Inflammatory macrophage treated with lipopolysaccharide for 4 hours (primary cell): ENCODE measurements at places on chromosomes 3 and 15.
A peak's percentile ranks its signal among the peaks of the same experiment; 100 is the strongest.

GRCh38 chr3:32109256-32109655 lies 2.8 kb downstream of the GPD1L start:
- no peak for DNase-seq

GRCh38 chr3:75110741-75111140 lies 496.3 kb upstream of the CNTN3 start:
- DNase-seq, result no peak

GRCh38 chr15:41774882-41775417 lies 666 bp downstream of the MAPKBP1 start:
- DNase-seq, result peak; percentile 65

DNA sequence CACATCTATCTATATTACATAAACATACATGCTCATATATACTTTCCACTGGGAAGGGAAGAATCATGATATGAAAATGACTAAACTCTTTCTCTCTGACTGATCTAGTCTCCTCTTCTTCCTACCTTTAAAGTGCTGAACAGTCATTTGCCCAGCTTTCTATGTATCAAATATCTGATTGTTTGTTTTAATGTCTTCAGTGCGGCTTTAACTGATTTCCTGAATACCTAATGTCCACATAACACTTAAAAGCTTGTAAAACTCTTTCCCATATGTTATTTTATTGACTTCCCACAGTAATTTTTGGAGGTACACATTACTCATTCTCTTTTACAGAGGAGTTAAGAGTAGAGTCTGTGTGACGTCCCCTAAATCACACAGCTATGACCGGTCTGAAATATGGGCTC lies 28.2 kb downstream of the CPOX start:
- DNase-seq, result peak; percentile 22

GRCh38 chr3:139265131-139266016 lies 78.4 kb upstream of the MRPS22 start:
- no peak for DNase-seq

GRCh38 chr3:112138219-112138969 lies 5.3 kb upstream of the GCSAM start:
- DNase-seq, result no peak

DNA sequence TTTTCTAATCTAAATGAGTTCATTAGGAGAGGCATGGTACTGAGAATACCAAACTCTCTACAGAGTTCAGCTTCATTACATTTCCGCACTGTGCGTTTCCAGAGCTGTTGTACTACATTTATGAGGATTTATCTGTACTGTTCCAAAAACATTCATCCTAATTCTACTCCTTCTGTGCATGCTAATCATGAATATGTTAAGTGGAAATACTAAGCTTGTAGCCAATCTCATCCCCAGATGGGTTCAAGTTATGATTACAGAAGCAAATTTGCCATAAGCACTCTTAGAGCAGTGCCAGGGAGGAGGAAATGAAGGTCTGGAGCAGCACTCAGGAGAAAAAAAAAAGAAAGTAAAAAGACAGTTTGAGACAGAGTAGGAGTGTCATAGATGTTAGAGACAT lies 544.3 kb downstream of the GBE1 start:
- DNase-seq, result no peak

DNA sequence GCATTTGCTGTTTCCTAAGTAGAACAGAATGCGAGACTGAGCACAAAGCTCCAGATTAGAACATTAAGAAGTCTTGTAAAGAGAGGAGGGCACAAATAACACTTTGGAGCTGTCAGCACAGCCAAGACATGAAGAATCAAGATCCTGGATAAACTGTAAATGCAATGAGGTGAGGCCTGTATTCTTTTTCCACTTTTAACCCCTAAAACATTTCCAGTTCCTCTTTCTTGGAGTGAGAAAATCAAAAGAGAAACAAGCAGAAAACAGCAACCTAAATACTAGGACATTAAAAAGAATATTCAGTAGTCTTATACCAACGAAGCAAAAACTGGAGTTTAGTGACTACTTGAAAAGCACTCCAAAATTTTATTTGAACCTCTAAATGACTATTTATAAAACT lies 204.3 kb downstream of the ZBTB20 start:
- no peak for DNase-seq

- DNase-seq, result no peak
These were observed 187.2 kb downstream of the TLE3 start for GRCh38 chr15:69910514-69910913.

- DNase-seq, result peak; percentile 68
These were observed 104.4 kb downstream of the FMN1 start for GRCh38 chr15:33089878-33090757.

DNA sequence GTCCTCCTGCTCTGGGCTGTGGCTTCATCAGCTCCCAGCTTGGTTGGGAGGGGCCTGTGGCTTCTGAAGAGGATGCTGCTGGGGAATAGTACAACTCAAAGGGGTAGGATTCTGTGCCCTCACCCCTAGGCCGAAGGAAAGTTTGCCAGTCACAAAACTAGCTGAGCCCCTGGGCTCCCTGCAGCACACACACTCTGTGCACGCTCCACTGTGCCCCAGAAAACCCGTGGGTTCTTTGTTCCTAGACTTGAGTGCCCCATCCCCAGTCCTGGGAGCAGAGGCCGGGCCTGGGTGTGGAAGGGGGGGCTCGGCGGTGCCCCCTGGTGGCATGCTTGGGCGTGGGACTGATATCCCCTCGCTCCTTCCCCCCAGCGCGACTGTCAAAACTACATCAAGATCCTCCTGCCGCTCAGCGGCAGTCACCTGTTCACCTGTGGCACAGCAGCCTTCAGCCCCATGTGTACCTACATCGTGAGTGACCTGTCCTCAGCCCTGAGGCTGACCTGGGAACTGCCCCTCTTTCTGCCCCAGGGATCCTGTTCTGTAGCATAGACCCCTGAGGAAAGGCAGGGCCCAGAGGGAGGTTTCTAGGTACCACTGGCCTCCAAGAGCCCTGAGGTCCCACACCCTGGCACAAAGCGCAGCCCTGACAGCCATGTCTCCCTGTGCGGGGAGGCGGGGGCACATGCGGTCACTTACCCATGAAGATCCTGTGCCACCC lies 14.2 kb downstream of the CIB1 start:
- peak; percentile 18 for DNase-seq

GRCh38 chr3:40404591-40405198 lies 17.7 kb downstream of the ENTPD3 start:
- DNase-seq, result no peak

- DNase-seq, result no peak
These were observed 30.0 kb upstream of the GMNC start for GRCh38 chr3:190892395-190892902.

DNA sequence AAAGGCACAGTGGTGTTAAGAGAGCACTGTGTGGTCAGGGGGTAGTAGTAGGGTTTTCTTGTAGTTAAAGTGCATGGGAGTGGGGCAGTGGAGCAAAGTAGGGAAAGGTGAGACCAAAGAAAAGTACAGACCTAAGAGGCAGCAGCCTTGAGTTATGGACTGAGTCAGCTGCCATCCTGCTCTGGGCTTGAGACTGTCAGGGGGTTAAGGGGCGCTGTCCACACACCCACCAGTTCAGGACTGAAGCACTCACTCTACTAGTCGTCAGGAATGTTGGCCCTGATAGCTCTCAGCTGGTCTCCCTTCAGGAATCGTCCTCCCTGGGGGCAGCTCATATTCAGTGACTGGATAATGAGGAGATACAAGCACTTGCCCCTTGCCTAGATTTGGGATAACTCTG lies 7.9 kb downstream of the CCR4 start:
- no peak for DNase-seq

DNA sequence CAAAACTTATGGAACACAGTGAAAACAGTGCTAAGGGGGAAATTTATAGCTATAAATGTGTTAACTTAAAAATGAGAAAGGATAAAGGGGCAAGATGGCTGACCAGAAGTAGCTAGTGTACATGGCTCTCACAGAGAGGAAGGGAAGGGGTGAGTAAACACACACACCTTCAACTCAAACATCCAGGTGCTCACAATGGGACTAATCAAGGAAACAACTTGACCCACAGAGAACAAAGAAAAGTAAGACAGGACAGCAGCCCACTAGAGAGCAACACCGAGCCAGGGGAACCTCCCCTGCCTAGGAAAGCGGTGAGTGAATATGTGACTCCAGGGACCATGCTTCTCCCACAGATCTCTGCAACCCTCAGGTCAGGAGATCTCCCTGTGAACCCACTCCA lies 85.0 kb upstream of the UBP1 start:
- DNase-seq, result no peak

DNA sequence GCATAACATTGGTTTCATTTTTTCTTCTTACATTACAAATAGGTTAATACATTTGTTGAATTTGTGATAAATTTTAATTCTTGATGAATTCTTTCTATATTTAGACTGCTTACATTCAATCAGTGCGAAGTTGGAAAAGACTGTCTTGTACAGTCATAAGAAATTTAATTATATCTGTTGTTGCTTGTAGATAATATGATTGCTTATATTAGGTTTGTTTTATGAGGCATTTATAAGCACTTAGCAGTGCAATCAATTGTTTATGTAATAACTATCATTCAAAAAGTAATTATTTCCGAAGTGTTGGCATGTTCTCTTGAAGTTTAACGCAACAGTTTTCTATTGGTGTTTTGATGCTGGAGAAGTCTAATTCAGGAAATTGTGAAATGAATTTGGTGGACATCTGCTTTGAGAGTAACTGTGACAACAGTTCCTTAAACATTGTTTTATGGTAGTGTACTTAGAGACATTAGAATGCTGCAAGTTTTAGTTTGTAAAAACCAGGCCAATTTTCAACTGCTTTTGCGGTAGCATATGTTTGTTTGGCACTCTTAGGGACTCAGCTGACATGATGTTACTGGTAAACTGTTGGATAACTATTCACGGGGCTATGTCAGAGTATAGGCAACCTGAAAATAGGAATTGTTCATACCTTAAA lies 99.7 kb downstream of the NAALADL2 start:
- no peak for DNase-seq

GRCh38 chr3:10627884-10628572 lies 122.6 kb upstream of the ATP2B2 start:
- DNase-seq, result no peak

- no peak for DNase-seq
These were observed 4.4 kb upstream of the ENTPD3 start for GRCh38 chr3:40382617-40382979.

GRCh38 chr15:40444736-40445135 lies 4.0 kb downstream of the BAHD1 start:
- DNase-seq, result no peak

- DNase-seq, result peak; percentile 81
These were observed 32.0 kb downstream of the FOXL2 start for GRCh38 chr3:138914870-138915502.

DNA sequence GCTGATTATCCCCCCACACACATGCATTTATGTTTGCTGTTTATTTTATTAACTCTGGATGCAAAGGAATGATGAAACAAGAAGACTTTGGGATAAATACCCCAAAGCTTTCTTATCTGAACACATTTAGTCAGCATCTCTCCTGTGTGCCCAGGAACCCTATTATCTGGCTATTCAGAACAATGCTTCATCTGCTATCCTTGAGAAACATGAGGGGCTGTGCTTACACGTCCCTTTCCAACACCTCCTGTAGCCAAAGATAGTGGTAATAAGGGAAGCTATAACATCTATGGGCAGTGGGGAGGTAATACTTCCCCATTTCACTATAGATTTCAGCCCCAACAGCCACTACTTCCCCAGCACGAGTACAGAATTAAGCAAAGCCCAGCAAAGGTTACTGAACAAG lies 94.7 kb downstream of the SSR3 start:
- DNase-seq, result peak; percentile 44

DNA sequence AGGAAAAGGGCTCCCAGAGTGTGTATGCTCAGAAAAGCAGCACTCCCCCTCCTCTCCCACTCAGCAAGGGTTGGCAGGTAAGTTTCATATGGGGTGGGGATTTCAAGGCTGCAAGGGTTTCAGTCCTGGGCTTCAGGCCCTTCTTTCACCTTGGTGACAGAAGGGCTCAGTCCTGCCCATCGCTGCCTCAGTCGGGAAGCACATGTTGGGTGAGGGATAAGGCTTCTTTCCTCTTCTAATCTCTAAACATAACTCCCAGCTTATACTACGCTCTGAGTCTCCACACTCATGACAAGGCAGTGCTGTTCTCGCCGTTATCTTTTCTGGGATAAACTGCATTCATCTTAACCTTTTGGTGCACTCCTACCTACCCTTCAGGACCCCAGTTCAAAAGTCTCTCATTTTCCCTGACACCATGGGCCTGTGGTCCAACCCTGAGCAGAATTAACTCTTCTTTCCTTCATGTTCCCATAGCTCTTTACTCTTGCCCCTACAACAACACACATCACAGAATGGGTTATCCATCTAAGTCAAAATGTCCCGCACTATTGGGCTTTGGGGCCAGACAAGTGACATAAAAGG lies 17.0 kb downstream of the RAB43 start:
- DNase-seq, result no peak

- DNase-seq, result no peak
These were observed 4.7 kb downstream of the SYNM start for GRCh38 chr15:99109555-99110021.

DNA sequence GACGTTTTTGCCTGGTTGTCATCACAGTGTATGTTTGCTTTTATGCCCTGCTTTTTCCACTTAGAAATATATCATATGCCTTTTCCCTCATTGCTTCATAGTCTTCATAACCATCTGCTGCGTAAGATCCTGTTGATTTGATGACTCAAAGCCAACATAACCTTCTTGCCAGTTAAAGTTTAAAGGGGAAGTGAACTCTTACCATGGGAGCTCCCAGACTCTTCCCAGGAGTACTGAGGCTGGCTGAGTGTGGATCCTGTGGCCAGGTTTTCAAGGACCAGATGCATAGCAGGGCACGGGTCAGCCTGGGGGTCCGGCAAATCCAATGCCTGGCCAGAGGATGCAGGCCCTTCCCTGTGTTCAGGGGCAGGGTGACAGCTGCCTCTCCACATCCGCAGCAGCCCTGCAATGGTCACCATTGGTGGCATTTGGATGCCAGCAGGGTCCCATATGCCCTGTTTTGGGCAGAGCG lies 42.0 kb upstream of the SACM1L start:
- DNase-seq, result peak; percentile 95

DNA sequence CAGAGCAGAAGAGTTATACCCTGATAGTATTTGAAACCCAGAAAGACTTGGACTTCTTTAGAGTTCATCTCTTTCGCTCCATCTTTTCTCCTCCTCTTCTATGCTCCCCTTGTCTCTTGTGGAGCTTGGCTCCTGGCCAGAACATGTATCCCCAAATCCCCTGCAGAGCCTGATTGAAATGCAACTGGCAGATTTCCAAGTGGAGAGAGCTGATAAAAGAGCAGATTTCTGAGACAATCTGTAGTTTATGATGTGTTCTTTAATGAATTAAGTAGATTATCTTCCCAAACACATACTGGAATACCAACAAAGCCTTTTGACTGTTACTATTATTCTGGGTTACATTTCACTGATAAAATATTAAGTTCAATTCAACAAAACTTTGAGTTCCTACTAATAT lies 33.4 kb downstream of the UNC13C start:
- no peak for DNase-seq

DNA sequence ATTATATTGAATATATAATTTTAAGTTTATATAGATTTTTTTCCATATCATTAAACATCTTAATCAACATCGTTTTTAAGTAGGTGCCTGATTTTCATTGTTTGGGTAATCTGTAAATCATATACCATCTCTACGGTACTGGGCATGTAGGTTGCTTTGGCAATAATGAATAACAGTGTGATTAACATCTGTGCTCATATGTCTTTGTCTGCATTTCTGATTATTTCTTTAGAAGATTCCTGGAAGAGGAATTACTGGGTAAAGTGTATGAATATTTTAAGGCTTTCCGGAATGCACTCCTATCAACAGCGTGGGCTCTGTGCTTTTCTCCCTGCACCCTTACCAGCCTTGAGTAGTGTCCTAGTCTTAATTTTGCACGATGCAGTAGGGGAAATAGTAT lies 119.8 kb upstream of the LIPC start:
- DNase-seq, result no peak

GRCh38 chr3:189914799-189915198 lies 205.9 kb downstream of the P3H2 start:
- DNase-seq, result peak; percentile 70
